Kidney (tissue), 22 donors: ENCODE measurements at places on chromosomes 12 and 14.

DNA sequence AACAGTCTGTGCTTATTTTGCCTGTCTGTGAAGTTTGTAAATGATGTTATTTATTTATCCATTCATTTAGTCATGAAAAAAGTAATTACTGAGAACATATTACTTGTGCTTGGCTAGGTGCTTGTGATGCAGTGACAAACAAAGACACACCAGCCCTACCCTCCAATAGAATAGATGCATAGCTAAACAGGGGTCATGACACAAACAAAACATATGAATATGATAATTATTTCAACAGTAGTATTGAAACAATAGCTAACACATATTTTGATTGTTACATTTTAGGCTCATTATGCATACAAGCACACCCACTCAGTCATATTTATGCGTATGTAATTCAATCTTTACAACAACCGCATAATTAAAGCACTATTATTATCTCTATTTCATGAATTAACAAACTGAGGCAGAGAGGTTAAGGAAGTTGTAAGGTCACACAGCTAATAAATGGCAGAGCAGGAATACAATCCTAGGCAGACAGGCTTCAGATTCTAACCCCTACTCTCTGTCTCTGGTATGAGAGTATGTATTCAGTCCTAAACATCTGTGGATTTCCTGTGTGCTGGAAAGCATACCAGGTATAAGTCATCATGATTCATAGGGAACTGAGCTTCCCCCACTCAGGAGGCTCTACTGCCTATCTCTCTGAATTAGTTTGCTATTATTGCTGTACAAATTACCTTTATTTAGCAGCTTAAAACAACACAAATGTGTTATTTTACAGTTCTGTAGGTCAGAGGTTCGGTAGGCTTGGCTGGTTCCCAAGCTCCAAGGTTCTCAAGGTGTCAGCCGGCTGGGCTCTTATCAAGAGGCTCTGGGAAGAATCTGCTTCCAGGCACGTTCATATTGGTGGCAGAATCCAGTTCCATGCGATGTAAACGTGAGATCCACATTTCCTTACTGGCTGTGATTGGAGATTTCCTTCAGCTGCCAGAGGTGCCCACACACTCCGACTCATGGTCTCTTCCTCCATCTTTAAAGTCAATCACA, 509.4 kb downstream of the GALC start:
- peak; percentile 10 for DNase-seq

DNA sequence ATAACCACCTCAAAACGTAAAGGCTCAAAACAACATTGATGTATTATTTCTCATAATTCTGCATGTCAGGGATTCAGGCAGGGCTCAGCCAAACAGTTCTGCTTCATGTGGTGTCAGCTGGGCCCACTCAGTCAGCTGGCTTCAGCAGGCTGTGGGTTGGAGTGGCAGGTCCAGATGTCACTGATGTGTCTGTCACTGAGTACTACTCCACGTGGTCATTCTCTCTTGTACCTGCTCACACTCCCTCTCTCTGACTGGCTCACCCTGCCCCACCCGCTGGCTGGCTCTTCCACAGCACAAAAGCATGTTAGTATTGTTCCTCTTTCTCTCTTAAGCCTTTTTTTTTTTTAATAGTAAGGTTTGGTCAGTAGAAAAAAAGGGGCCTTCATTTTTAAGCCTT, 182.4 kb downstream of the DICER1 start:
- DNase-seq = no peak

DNA sequence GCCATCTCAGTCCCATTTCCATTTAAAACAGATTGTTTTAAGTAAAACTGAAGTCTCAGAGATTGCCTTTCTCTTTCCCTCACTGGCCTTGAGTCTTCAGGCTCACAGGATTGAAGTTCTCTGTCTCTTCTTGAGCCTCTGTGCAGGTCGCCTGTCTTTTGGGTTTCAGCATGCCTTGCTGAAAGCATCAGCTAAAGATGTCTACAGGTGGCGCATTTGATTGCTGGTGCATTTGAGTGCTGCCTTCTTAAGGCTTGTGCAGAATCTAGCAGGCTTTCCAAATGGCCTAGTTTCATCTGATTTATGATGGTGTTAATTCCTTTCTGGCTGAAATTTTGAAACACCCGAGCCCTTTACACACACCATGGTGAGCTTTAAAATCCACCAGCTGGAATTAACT, 1062.2 kb upstream of the FBXO33 start:
- no peak for DNase-seq

DNA sequence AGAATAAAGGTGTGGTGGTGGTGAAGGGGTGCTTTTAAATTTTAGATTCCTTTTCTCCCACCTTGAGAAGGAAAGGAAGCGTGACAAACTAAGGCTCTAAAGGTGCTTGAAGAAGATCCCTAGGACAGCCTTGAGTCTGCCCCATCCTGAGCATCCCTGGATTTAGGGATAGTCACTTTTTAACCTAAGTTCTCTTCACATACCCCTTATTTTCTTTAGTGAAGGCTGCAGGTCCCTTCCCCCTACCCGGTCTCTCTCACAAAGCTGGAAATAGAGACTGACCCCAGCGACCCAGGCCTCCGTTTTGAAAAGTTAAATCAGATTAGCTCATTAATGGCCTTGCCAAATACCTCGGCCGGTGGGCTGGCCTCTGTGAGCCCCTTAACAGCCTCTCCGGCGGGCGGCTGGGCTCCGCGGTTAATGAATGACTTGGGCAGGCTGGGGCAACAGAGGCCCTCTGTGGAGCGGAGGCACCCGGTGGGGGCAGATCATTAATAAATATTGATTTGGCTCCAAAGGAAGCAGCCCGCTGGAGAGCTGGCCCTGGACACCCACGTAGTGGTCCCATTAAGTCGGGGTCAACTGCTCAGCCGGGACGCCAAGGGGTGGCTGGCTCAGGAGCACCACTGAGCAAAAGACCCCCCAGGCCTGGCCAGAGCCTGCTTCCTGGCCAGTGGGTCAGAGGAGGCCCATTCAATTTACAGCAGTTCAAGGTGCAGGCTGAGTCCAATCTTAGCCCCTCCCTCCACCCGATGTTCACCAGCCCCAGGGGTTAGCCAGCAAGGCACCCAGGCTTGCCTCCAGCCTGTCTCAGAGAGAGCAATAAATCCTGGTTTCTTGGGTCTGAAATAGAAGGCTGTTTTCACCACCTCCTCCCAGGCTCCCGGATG, 31.8 kb downstream of the PAH start:
- DNase-seq = no peak

GRCh38 chr12:40634517-40635131, 57.6 kb upstream of the CNTN1 start:
- no peak for DNase-seq

GRCh38 chr12:13023811-13024530, 20.2 kb upstream of the FAM234B start:
- no peak for DNase-seq

DNA sequence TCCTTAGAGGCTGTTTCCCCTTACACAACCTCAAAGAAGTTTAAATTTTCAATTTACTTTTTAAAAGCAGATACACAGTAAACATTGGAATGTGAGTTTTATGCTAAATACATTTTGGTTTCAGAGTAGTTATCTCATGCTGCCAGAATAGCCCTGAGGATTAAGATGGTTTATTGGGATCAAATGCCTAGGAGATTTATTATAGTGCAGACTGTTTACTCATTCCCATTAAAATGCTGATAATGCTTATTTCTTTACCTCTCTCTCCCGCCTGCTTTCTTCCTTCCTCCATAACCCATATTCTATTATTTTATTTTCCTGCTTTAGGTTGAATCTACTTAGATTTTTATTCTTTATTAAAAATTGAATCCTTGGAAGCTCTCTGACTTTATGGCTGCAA, 340.2 kb downstream of the DIO2 start:
- no peak for DNase-seq
